ENCODE measurements at places on chromosomes 16 and 17. TPM values are rescaled to one million over a fixed set of nuclear protein-coding genes. Genes with fewer than 3 reads are reported as not detected.

DNA sequence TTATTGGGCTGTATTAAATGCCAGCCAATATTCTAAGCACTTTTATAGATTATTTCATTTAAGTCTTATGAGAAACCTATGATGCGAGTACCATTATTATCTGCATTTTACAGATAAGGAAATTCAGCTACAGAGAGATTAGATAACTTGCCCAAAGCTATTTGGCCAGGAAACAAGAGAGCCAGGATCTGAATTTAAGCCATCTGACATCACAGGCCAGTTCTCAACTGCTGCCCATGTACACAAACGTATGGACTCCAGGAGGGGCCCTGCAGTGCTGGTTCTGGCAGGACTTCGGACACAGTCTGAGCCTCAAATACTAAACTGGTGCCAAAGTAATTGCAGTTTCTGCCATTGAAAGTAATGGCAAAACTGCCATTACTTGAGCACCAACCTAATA, 40.2 kb downstream of the CPPED1 start:
- DNase-seq: no peak

DNA sequence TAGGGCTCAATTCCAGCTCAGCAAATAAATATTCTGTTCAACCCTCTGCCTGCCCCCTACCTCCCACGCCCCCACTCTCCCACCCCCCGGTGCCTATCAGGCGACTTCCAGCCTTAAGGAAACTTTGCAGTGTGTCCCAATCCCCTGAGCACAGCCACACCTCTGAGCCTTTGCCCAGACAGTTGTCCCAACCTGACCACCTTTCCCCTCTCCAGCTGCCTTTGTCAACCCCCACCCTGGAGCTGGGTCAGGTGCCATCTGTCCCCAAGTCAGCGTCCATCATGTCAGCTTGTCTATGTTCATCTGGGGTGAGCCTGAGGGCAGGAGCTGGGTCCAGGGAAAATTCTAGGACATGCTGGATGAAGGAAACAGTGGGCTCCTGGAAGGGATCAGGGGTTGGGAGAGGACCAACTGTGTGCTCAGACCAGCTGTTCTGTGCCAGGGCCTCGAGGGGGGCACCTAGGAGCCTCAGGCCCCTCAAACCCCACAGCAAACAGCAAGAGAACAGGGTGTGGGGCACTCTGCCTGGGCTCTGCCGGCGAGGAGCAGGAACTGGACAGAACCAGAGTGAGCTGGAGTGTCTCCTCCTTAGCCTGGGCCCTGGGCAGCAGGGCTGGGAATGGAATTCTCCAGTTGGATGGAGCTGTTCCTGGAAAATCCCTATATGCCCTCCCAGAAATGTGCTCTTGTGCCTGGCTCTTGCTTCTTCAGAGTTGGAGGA, 17.8 kb downstream of the CDH16 start:
- no peak for DNase-seq

- peak; percentile 9 for DNase-seq
These were observed 27.2 kb downstream of the ABCC3 start for GRCh38 chr17:50661795-50662391.

- no peak for DNase-seq
These were observed 24.5 kb downstream of the APPBP2 start for GRCh38 chr17:60501589-60501988.

GRCh38 chr17:37737971-37738370, 6.9 kb downstream of the HNF1B start:
- no peak for DNase-seq

GRCh38 chr16:80028581-80029380, 428.2 kb upstream of the MAF start:
- no peak for DNase-seq

- no peak for DNase-seq
These were observed 2.2 kb downstream of the PIP4K2B start for GRCh38 chr17:38797158-38797490.

DNA sequence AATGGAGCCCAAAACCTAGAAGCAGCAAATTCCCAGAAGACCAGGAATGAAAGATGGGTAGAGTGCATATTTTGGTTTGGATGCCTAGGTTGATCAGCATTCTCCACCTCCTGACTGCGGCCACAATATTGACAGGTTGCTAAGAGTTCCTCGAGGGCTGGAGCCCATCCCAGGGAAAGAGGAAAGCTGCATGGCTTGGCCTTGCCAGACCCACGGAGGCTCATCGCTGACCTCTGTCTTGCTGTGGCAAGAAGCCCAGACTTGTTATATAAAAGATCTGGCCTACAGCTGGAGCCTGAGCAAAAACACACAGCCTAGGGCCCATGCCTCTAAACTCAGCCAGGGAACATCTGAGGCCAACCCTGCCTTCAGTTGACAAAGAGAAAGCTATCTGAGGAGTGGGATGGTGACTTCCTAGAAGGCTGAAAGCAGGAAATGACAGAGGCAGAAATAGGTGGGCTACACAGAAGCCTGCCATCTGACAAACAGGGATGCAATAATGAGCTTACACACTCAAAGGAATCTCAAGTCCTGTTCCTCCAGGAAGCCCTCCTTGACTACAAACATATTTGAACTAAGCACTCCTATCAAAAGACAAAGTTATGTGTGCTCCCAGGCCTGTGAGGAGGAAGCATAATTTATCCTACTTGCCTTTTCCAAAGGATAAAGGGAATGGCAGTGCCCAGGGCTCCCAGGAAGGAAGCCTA, 22.5 kb upstream of the SLC35B1 start:
- no peak for DNase-seq

- peak; percentile 97 for DNase-seq
These were observed 304.4 kb downstream of the SEC14L1 start for GRCh38 chr17:77444984-77445759.

Gene ARL6IP1
- 233 TPM for total RNA-seq

Gene DGKE
- total RNA-seq: 21.4 TPM

Gene HBA1
- not detected for total RNA-seq

Gene CRYM
- total RNA-seq: 0.23 TPM

Gene MT1X
- total RNA-seq: 14.6 TPM

Gene ASB16
- total RNA-seq: 0.30 TPM

Gene PRR11
- total RNA-seq: 106 TPM

Data from OCI-LY7 (cell line).